ENCODE measurements at places on chromosomes 7 and 10.

DNA sequence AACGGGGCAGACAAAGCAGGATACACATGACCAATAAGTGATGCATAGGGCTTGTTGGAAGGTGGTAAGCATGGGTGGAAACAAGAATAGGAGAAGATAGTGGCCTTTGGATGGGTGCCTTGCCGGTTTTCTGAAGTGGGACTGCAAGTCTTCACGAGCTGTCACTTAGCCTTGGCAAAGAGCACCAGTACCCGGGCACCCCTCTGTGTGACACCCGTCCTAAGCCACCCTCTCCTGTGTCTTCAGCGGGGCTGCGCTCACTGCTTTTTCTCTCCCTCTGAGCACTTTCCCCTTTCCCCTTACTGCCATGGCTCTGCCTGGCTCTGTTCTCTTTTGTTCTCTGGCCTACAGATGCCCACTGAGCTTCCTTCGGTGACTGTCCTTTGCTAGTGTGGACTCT lies 399.7 kb upstream of the MKI67 start:
- DNase-seq: no peak

DNA sequence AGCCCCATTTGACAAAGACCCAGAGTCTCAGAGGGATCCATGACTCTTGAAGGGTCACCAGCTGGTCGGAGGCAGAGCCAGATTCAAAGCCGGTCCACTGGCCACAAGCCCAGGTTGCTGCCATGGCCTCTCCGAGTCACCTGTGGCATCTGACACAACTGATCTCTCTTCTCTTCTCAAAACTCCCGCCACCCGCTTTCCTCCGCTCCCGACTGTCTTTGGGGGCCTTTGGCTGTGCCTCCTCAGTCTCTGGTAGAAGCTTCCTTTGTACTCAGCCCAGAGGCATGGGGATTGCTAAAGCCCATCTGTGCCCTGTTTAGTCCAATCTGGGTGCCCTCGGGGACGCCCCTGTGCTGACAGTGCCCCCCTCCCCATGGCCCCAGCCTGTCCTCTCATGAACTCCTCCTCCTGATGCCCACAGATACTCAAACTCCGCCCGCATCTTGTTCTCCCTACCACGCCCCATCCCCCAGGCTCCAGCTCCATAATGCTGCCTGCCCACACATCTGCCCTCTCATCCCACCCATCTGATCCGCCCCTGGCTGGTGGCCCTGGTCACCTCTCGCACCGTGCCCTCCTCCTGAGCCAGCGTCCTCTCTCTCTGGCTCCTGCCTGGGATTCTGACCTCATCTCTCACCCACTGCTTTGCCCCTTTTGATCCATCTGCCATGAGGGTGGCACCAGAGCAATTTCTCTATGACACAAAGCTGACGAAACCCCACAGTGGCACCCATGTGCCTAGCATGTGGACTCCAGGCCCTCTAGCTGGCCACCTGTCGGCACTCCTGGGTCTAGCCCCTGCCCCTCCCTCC lies 150.6 kb downstream of the SLIT1 start:
- no peak for DNase-seq

DNA sequence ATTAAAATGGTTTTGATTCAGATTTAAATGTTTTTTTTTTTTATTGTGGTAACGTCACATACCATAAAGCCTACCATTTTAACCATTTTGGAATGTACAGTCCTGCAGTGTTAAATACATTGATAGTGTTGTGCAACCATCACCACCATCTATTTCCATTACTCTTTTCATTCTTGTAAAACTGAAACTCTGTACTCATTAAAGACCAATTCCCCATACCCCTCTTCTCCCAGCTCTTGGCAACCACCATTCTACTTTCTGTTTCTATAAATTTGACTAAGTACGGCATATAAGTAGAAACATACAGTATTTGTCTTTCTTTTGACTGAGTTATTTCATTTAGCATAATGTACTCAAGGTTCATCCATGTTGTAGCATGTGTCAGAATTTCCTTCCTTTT lies 96.2 kb downstream of the EXOC4 start:
- DNase-seq: no peak

- DNase-seq: peak; percentile 71
These were observed 140.8 kb downstream of the ETV1 start for GRCh38 chr7:13848681-13849131.

- peak; percentile 26 for DNase-seq
These were observed 4.1 kb downstream of the KCNIP2 start for GRCh38 chr10:101839416-101840063.

GRCh38 chr10:63753808-63754207 lies 232.6 kb downstream of the REEP3 start:
- no peak for DNase-seq

GRCh38 chr10:92689663-92690210 lies at the start of gene HHEX:
TSS of gene HHEX (plus strand) at chr10:92689955. CDS start at chr10:92689987, 32 bp downstream.
- DNase-seq: peak; percentile 37

GRCh38 chr10:62284221-62284620 lies 15.6 kb upstream of the RTKN2 start:
- DNase-seq: no peak

- peak; percentile 21 for DNase-seq
These were observed 822 bp downstream of the ZNF800 start for GRCh38 chr7:127391591-127392181.

DNA sequence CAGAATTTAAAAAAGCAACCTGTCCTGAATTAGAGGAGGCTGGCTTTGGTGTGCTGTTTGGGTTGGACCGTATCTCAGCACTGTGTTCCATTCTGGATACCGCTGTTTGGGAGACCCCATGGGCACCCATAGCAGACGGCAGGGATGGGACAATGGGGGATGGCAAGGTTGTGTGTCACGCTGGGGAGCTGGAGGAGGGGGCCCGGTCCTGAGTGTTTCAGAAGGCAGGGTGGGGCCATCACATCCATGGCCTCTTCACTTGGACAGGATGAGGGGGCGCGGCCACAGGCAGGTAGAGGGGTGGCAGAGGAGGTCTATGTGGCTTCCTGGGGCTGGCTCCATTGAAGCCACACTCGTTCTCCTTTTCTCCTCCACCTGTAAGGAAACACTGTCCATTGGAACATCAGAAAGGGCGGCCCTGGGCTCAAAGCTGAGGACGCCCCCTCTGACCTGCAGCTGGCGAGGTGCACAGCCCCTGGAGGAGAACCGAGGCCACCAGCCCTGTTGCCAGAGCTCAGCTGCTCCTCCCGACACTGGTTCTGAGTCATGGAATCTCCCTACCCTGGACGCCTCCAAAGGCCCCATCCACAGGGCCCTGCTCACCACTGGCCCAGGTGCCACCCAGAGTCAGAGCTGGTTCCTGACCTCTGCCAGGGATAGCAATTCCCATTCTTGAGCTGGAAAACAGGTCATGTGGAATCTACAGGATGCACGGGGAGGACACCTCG lies 587.3 kb downstream of the DNAJB6 start:
- no peak for DNase-seq

DNA sequence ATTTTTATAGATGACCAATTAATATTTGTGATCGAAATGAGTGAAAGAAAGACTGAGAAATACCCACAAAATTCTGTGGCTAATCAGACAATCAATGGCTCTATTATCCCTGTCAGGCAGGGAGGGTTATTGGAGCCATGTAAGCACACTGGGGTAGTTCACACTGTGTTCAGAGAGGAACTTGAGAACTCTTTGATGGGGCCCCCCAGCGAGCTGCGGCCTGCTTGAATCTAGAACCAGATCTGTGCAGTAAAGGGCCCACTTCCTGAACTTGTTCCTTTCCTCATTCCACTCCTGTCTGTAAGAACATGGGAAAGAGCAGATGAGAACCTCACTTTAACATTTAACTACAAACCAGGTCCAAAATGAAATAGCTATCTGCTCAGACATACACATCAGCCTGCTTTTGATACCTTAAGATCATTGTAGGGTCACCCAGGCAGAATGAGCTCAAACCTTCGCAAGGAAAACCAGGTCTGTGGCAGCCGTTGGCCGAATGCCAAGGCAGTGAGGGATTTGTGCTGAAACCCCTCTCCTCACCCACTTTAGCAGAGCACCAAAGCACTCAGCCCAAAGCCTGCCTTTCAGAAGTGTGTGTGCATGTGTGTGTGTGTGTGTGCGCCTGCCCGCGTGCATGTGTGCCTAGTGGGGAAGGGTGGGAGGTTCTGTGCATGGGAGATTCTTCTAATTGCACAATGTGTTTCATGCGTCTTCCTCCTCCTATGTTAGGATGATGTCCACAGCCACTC lies 365.6 kb upstream of the MGMT start:
- no peak for DNase-seq

DNA sequence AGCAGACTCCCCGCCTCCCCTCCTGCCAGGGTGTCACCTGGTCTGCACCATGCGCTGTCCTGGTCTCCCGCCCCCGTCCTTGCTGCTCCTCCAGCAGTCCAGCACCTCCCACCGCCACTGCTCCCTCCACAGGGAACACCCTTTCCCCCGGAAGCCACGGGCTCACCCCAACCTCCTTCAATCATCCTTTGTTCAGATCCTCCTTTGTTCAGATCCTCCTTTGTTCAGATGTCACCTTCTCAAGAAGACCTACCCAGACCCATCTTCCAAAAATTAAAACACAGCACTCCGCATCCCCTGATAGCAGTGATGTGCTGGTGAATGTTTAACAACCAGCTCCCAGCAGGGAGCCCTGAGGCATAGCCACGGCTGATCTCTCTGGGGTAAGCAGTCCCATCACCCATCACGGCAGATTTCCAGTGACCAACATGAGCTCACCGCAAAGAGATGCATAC lies 237.7 kb downstream of the USP6NL start:
- no peak for DNase-seq

DNA sequence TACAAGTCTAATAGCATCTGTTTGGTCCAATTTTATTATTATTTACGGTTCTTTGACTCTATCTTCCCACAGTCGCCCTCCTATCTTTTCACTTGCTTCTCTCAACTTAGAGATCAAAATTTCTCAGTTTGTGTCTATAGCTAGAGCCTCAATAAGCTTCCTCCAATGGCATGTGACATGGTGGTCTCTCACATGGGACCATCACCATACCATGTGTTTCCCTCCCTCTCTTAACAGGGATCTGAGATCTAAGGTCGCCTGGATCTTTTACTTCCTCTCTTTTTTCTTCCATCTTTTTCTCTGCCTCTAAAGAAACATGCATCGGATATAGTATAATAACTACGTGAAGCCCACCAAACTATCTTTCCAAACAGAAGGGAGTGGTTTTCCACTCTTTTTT lies 1.8 kb downstream of the PKD2L1 start:
- DNase-seq: no peak

GRCh38 chr7:77813180-77813579 lies 14.6 kb downstream of the PHTF2 start:
- DNase-seq: no peak

DNA sequence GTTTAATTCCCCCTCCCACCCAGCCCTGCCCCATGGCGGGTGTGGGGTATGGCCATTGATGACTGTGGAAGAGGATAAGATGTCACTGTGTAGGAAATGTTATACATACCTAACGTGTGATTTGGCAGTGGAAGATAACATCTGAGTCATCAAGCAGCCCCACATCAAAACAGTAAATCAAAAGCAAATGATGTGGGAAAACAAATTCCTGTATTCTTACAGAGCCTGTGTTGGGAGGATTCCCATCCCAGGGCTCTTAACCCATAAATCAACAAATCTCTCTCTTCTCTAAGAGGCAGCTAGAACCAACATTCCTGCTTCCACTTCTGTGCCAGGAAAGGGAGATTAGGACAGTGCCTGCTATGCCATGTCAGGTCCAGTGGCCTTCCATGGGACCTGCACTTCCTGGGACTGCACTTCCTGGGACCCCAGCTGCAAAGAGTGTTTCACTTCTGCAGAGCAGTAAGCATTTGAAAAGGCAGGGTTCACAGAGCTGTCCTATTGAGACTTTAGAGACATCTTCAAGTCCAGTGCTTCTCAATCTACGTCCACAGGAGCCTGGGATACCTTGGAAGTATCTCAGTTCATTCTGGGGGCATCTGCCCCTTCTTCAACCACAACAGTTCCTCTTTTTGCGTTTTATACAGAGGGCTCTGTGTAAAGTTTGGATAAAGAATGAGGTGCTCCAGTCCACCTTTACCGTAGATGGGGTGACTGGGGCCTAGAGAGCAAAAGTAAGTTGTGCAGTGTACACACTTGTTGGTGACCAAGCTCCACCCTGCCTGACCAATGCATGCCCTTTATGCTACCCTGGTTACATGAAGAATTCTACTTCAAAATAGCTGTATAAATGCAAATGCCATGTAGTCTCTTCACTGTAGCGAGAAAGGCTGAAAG lies 45.7 kb downstream of the ATXN7L1 start:
- peak; percentile 98 for DNase-seq

DNA sequence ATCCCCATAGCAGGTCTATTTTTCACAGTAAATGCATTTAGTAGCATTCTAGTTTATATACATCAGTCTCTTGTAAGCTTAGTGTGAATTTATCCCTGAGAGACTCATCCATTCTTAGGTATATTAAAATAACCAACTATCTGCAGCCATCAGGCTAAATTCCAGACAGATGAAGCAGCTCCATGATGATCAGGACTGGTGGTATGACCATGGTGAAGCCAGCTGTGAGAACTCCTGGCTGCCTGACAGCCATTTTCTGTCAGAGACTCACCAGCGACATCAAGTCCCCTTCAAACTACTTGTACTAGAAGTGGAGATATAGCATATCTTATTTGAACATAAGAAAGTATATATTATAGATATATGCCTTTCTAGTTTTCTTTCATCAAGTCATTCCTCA lies 70.3 kb upstream of the GSDME start:
- peak; percentile 75 for DNase-seq

DNA sequence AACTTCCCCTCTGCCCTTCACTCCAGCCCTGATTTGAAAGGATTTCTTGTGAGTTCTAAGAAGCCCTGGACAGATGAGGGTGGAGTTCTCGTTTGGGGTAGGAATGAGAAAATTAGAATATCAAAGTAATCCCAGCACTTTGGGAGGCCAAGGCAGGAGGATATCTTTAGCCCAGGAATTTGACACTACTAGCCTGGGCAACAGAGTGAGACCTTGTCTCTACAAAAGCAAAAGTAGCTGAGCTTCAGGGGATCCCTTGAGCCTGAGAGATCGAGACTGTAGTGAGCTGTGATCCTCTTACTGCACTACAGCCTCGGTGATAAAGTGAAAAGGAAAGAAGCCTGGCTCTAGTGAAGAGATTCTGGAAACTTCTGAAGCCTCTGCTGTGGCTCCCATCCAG lies 76.2 kb downstream of the TET1 start:
- no peak for DNase-seq

DNA sequence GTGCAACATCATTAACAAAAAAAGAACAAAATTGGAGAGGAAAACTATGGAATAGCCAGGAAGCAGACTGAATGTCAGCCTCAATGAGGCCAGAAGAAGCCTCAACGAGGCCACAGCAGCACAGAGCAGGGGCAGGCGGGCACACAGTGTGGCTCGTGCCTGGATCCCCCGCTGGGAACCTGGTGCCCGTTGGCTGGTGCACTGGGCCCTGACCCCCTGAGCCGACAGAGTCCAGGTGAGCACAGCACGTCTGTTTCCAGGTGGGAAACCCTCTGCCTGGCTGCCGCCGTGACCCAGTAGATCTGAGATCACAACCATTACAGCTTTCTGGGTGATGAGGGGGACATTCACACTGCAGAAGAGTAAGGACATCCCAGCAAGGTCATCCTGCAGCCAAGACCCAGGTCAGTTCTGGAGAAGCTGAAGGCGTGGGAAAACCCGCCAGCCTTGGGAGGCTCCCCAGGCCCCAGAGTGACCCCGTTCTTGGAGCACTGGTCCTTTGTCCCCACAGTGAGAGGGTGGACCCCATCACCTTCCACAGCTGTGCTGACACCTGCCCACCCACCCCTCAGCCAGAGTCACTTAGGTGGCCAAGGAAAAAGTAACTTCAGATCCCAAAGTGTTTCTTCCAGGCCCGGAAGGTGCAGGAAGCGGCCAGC lies 222.1 kb downstream of the ADARB2 start:
- no peak for DNase-seq

Measured in fibroblast of mammary gland (primary cell).